G401 (cell line): ENCODE measurements at places on chromosomes 11 and 22.
A peak's percentile ranks its signal among the peaks of the same experiment; 100 is the strongest.

DNA sequence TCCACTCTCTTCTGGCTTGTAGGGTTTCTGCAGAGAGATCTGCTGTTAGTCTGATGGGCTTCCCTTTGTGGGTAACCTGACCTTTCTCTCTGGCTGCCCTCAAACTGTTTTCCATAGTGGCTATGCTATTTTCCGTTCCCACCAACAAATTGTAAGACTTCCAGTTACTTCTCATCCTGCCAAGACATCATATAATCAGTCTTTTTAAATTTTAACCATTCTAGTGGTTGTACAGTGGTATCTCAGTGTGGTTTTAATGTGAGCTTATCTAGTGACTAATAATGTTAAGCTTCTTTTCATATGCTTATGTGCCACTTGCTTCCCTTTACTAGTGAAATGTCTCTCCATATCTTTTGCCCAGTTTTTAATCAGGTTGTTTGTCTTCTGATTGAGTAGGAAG is 13.6 kb upstream of the TRIM29 start:
- no peak for DNase-seq

DNA sequence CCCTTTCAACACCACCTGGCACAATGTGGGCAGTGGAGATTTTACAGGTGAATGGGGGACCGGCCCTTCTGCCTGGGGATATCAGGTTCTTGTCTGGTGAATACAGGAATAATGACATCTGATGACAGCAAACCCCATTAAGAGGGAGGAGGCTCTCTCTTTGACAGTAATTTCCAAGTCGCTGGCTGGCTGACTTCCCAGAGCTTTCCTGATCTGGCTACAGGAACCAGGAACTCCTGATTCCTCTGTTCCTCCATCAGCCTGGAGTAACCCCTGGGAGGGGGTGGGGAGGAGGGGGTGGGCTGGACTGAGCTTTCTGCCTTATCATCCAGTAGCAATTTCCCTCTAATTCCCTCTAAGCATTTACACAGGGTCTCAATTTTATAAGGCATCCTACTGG is 3.7 kb upstream of the MIEF1 start:
- DNase-seq: no peak

GRCh38 chr11:31337806-31338205 is 31.7 kb downstream of the DCDC1 start:
- no peak for DNase-seq

DNA sequence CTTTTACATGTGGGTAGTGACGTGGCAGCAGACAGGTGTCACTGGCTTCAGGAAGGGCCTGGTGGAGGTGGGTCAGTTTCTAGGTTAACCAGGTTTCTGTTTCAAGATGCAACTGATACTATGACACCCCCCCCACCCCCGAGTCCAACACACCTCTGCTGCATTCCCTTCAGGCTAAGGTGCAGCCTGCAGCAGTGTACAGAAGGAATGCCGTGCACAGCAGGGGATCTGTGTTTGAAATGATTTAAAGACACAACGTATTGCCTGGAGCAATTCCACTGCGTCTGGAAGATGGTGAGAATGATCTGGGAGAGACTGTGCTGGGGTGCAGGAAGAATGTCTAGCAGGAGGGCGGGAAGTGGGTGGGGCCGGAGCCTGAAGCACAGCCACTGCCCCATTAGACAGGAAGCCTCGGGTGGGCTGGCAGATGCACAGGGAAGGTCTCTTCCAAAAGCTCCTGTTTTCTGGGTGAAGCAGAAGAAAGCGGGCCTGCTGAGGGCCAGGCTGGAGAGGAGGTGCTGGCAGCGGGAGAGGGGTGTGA is 11.9 kb upstream of the TESMIN start:
- no peak for DNase-seq

DNA sequence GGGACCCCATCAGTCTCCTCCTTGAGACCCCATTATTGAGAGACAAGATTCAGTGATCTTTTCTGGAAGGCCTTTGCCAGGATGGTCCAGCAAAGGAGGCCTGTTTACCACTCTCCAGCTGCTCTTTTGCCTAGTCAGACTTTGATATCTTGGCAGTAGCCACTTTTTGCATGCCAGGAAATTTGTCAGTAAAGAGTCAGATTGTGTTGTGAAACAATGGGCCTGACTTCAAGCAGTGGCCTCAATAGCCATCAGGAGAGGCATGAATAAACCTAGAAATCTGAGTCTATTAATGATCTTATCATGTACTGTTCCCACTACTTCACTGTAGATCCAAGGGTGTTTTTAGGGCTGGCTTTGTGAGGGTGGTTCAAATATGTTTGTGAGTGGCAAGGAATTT is 479.4 kb downstream of the JRKL start:
- no peak for DNase-seq

GRCh38 chr11:82003671-82004515 is 729.8 kb downstream of the FAM181B start:
- DNase-seq: peak; percentile 23

DNA sequence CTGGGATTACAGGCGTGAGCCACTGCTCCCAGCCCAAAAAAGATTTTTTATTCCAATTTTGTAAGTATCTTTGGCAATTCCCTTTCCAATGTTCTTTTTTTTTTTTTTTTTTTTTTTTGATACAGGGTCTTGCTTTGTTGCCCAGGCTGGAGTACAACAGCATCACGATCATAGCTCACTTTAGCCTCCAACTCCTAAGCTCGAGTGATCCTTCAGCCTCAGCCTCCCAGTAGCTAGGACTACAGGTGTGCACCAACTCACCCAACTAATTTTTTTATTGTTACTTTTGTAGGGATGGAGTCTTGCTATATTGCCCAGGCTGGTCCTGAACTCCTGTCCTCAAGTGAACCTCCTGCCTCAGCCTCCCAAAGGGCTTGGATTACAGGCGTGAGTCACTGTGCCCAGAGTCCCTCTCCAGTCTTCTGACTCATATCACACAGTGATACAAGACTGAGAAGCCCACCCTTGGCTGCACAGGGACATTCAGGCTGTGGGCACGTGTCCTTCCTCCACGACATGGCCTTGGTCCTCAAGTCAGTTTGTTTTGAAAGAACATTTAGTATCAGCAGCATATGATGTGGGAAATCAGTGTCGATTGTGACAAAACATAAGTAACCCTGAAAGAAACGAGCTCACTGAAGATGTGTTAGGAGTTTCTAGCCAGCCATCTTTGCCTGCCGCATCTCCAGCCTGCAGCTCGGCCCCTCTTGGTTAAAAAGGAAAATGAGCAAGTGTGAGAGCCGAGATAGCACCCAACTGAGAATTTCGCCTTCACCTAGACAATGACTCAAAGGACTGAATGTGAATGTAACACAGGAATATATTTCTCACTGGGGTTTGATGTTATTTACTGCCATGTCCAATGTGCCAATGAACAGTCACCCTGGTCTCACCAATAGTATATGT is 175.5 kb downstream of the MN1 start:
- no peak for DNase-seq

DNA sequence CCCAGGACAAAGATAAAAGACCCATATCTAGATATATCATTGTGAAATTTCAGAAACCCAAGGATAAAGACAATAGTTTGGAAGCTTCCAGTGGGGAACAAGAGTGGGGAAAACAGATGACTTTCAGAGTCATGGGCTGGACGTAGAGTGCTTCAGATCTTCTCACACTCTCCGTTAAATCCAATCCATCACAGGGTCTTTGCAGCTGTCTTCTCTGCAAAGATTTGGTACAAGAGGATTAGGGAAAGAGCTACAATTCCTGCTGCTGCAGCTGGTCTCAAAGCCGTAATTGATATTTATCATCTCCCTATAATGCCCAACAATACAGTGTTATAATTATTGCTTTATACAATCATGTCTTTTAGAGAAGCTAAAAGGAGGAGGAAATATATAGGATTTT is 63.4 kb upstream of the CLPB start:
- DNase-seq: no peak

DNA sequence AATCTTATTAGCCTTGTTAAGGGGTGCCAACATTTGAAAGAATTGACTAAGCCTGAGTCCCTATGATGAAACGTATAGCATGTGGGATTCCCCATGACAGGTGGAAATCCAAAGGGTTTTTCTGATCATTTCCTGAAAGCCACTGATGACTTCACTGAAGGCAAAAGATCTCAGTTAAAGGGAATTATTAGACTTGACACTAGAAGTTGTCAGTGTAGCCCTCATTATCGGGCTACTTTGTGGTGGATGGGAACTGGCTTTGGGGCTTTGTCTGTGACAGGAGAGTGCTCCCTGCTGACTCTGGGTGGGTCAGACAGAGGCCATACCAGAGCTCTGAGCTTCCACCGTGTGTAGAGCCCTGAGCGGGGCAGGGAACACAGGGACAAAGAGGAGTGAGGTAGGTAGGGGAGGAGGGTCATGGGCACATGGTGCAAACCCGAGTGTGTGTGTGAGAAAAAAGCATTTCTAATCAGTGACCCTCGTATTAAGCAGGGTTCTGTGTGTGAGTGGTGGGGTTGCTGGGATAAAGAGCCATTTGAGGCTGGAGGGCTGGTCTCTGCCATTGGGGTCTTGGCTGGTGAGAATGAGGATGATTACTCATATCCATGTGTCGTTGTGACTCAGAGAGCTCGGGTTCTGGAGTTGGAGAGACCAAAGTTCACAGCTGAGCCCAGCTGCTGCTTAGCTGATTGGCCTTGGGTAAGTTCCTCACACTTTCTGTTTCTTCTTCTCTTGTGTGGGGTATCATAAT is 101.1 kb downstream of the GRIK4 start:
- no peak for DNase-seq

GRCh38 chr11:64305691-64306562 is 603 bp downstream of the ESRRA start:
- DNase-seq: peak; percentile 58

GRCh38 chr11:100806296-100806695 is 119.2 kb downstream of the ARHGAP42 start:
- no peak for DNase-seq

DNA sequence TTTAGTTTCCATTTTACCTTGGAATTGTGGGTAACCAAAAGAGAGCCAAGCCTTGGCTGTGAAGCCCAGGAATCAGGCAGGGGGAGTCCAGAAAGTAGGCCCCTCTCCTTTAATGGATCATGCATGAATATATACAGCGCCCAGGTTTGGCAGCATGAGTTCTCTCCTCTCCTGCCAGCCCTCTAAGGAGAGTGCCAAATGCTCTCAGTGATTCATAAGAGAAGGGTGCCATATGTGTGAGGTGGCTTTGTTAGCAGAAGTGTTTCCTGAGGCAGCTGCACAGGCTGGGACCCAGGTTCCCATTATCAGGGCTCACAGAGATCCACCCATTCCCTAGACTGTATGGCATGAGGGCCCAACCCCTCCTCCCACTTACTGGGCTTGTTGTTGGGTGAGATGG is 52.3 kb upstream of the SCUBE2 start:
- no peak for DNase-seq

DNA sequence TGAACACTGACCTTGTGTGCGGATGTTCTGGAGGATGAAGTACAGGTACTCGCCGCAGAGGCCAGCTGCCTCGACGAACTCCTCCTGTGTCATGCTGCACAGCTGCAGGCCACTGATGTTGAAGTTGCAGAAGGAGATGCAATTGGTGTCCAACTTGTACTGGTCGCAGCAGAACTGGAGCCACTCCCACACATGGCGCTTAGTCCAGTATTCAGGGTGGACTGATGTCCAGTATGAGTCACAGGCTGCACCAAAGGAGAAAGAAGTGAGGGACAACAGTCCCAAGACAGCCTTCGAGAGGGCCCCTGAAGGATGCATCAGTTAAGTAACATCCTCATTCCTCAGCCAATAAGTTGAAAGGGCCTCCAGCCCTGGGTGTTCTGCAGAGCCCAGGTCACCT is 20.1 kb downstream of the ELF5 start:
- no peak for DNase-seq

GRCh38 chr11:13169709-13170108 is 107.9 kb upstream of the BMAL1 start:
- DNase-seq: no peak

- DNase-seq: peak; percentile 93
Observed at GRCh38 chr11:108975641-108976071, 310.8 kb downstream of the DDX10 start.

DNA sequence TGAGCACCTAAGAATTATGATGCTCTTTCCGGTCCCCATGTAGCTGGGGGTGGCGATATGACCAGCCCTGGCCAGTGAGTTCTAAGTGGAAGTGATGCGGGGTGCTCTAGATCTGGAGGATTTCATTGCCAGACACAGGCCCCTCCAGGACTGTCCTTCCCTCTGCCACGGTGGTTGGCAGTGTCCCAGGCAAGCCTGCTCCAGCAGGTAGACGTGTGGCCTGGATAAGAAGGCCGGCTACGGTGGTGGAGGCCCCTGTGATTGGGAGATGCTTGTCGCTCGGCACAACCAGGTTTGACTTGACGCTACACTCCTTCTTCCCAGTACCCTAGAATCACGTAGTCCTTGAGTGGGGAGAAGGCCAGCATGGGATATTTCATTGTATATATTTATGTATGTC is 9.1 kb upstream of the ARHGAP8 start:
- no peak for DNase-seq

DNA sequence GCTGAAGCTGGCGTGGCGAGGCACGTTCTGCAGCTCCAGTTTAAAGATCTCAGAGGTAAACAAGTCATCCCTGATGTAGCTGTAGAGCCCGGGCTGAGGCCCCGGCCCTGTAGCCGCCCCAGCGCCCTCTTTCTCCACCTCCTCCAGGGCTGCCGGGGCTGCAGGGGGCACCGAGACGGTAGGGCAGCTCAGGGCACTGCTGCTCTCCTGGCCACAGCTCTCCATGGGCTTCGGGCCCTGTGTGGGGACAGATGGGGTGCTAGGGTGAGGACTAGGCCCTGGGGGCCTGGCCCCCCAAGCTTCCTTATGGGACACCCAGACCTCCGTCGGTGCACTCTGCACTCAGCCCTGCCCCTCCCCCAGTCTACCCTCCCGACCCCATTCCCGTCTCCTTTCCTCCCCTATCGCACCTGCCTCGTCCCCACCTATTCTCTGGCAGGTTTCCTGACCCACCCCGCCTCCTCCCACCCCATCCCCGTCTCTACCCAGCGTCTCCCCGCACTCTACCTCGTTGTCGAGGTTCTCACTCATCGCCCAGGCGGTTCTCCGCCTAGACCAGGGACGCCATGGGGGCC is 559 bp downstream of the RANBP1 start:
- no peak for DNase-seq

GRCh38 chr11:117333917-117334316 is 6.3 kb downstream of the CEP164 start:
- no peak for DNase-seq

GRCh38 chr22:36299295-36299694 is 46.4 kb downstream of the APOL1 start:
- DNase-seq: no peak

GRCh38 chr22:50186761-50187523 is 1.2 kb downstream of the TRABD start:
- DNase-seq: no peak

DNA sequence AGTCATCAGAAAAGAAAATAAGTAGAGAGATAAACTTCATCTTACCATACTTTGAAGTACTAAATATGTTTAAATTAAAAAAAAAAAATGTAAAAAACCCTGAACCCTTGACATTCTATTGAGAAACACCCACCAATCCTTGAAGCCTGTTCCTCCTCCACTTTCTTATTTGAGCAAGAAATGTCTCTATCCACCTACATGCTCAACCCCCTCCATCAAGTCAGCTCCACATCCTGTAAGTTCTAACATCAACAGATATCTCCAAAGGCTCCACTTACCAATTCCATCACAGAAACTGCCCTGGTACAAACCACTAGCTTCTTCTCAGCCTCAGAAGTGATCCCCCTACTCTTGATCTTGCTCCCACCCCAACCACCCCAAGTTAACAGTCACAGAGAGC is 32.5 kb upstream of the FAT3 start:
- no peak for DNase-seq
